ENCODE measurements at places on chromosomes 12 and 14.

GRCh38 chr14:90615517-90616060 lies 200.6 kb downstream of the TTC7B start:
- no peak for DNase-seq

- no peak for DNase-seq
Measured at GRCh38 chr14:103206836-103207387, 83.7 kb downstream of the TNFAIP2 start.

- peak; percentile 26 for DNase-seq
Measured at GRCh38 chr12:131989021-131989420, 39.3 kb downstream of the EP400 start.

- DNase-seq = no peak
Measured at GRCh38 chr12:28966046-28966780, 182.9 kb upstream of the FAR2 start.

DNA sequence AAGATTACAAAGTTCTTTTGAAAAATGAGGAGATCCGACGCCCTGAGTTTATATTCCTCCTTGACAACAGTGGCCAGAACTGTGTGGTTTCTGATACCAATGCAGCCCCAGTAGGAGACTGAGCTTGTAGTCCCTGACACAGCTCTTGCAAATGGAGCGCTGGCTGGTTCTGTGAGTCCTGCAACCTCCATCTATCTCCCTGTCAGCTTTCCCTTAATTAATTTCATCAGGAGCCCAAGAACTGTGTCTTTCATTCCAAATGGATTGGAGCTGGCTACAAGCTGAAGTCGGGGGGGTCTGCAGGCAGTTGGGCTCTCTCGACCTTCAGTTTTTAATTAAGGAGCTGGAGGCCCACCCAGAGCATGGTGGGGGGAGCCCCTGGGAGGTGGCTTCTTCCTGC lies 160.6 kb downstream of the ADGRD1 start:
- peak; percentile 57 for DNase-seq

GRCh38 chr12:108676707-108677106 lies 43.0 kb upstream of the SELPLG start:
- no peak for DNase-seq

GRCh38 chr12:108630481-108631207 lies 3.0 kb downstream of the SELPLG start:
- DNase-seq = no peak

DNA sequence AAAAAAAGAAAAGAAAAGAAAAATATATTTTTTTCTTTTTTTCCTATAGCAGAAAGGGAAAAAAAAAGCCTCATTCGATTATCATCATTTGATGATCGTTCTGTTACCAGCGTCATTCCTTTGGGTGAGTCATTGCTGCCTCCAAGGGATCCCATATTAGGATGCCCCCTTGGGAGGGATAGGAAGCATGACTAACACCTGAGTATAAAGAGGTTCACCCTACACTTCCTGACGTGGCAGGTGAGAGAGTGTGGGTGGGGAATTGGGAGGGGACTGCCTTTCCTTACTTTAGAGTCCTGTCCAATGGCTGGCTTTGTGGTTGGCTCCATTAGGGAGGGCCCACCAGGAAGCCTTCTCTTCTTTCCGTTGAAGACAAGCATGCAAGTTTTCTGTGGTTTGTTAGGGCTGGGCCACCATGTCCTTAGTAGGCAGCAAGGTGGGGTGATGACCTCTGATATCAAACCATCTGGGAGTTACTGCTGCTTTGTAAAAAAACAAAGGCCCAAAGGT lies 56.1 kb upstream of the FUT8 start:
- no peak for DNase-seq

- DNase-seq = peak; percentile 73
Measured at GRCh38 chr14:31927348-31927832, 149.7 kb upstream of the ARHGAP5 start.

- no peak for DNase-seq
Measured at GRCh38 chr12:107484941-107485340, 200.7 kb upstream of the PWP1 start.

DNA sequence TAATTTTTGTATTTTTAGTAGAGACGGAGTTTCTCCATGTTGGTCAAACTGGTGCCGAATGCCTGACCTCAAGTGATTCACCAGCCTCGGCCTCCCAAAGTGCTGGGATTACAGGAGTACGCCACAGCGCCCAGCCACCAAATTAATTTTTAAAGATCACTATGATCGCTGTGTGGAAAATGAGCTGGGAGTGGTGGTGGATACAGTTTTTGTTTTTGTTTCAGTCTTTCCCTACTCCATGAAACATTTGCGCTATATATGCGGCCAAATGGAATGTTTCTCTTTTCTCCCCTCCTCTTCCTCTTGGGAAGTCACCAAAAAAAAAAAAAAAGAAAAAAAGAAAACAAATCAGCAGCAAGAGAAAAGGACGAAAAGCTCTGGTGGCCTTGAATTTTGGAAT lies 20.8 kb upstream of the P2RX4 start:
- no peak for DNase-seq

DNA sequence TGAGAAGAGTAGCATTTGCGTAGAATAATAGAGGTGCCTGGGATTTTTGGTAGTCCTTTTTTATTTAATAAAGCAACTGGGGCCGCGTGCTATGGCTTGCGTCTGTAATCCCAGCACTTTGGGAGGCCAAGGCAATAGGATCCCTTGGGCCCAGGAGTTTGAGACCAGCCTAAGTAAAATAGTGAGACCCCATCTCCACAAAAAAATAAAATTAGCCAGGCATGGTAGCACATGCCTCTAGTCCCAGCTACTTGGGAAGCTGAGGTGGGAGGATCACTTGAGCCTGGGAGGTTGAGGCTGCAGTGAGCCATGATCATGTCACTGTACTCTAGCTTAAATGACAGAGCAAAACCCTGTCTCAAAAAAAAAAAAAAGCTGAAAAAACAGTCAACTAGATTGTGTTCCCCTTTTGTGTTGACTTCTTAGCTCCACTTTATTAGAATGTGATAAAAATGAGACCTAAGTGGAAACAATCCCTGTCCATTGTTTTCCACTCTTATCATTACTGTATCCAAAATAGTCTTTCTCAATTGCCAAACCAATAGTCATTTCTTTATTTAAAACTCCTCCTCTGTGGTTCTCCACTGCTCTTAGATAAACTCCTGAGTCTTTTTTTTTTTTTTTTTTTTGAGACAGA lies 7.4 kb downstream of the PRKCH start:
- DNase-seq = no peak

GRCh38 chr12:8860165-8860961 lies 37.9 kb downstream of the A2ML1 start:
- DNase-seq = peak; percentile 3

GRCh38 chr12:24517000-24517399 lies 431.9 kb downstream of the BCAT1 start:
- DNase-seq = no peak

- no peak for DNase-seq
Measured at GRCh38 chr12:45732250-45732649, 2.7 kb downstream of the ARID2 start.

GRCh38 chr14:97408937-97409815 lies 612.0 kb downstream of the VRK1 start:
- DNase-seq = peak; percentile 22

GRCh38 chr12:32901553-32901952 lies 5.0 kb upstream of the PKP2 start:
- DNase-seq = no peak

- DNase-seq = no peak
Measured at GRCh38 chr12:123140676-123141614, 9.9 kb downstream of the PITPNM2 start.

DNA sequence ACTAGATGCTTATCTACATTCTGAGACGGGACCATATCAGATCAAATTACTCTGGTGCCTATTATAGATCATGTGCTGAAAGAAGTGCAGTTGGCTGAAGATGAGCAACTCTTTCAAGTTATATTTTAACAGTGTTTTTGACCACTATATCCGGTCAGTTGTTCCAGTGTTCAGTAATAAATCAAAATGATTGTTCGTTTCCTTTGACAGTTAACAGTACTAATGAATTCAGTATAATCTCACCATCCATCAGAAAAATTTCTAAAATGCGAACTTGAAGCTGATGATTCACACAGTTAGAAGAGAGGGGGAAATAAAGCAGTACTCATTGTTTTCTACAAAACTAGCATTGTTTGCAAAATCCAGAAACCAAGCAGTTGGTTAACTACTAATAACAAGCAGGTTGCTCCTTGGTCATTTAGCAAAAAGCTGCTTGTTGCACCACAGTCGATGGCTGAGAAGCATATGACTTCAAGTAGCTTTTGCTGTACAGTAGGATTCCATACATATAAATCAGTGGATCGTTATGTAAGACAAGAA lies 2.3 kb downstream of the RPS6KA5 start:
- DNase-seq = no peak

DNA sequence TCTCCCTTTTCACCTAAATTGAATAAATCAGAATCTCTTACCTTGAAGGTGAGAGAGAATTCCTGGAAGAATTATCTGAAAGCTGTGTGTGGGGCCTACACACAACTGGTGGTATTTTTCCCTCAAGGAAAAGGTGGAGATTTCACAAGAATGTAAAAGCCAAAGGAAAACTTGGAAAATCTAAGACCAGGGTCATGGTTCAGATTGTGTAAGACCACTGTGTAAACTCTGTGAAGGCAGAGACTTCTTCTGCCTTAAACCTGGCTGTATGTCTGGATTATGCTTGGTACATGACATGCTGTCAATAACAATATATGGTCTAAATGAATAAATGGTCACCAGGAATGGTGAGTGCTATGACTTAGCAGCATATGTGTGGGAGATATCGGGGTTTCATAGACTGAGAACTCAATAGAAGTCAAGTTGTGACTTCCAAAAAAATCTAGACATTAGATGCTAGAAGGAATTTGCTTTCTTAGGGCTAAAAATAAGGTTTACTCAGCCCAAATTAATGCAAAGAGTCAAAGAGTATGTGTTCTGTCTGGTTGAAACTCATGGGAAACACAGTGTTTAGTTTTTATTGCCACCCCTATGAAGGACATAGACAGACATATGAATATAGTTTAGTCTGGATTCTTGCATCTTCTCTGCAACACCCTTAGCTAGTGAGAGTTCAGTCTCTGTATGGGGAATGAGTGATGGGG lies 163.7 kb downstream of the SNAPC1 start:
- DNase-seq = no peak

GRCh38 chr14:23640524-23641141 lies 4.5 kb downstream of the DHRS2 start:
- peak; percentile 23 for DNase-seq

Data from retina (tissue), 1 donor.